ENCODE measurements at places on chromosomes 1 and 21.

GRCh38 chr1:21335750-21336224 is 45.5 kb upstream of the ECE1 start:
- peak; percentile 84 for DNase-seq

DNA sequence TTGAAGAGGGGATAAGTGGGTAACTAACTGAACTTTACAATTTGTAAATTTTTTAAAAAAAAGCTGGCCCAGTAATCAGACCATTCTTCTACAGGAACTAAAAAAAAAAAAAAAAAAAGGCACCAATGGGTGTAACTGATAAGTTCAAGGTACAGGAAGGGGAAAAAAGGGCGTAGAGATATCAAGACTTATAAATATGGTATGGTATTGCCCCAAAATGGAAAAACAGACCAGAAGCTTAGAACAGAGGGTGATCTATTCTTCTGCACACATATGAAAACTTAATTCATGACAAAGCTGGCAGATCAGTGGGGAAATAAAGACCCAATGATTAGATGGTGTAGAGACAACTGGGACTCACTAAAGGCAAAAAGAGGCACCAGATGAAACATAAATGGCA is 58.9 kb downstream of the LHX4 start:
- DNase-seq = no peak

- DNase-seq = no peak
Measured at GRCh38 chr1:219174460-219175211, 958 bp downstream of the LYPLAL1 start.

GRCh38 chr1:233625510-233625981 is 11.6 kb downstream of the KCNK1 start:
- DNase-seq = no peak

DNA sequence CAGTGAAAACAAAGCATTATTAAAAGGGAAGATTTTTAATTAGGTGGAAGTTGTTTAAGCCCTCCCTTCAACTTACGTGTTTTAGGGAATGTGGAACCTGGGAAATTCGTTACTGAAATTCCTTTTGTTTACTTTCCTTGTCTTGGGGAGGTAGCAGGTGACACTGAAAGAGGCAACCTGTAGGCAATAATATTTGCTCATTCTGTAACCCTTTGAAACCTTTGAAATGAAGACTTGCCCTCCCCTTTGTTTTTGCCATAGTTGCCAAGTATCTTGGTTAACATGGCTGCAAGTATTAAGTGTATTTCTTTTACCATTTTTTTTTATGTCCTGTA is 1.7 kb downstream of the MRPS6 start:
- no peak for DNase-seq

- DNase-seq = no peak
Measured at GRCh38 chr1:221778125-221778524, 36.2 kb upstream of the DUSP10 start.

DNA sequence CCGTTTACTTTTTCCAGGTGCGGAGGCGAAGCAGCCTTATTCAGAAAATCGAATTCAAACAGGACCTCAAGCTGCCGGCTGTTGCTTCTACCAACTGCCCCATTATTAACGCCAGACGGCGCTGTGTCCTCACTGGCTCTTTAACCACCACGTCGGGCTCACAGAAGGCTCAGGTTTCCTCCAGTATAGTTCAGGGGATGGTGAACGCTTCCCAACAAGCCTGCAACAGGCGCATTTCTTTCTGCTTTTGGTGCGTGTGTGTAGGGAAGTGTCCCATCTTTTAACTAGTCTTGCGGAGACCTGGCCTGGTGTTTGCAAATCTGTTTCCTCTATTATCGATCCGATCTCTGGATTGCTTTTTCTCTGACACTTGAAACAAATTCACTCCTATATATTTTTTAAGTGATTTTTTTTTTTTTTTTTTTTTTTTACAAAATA is 791 bp upstream of the STUM start:
- DNase-seq = peak; percentile 90

- DNase-seq = peak; percentile 68
Measured at GRCh38 chr1:151839457-151840403, at the start of gene C2CD4D. TSS of gene C2CD4D (minus strand) at chr1:151839820. CDS start at chr1:151838989, 831 bp downstream.

DNA sequence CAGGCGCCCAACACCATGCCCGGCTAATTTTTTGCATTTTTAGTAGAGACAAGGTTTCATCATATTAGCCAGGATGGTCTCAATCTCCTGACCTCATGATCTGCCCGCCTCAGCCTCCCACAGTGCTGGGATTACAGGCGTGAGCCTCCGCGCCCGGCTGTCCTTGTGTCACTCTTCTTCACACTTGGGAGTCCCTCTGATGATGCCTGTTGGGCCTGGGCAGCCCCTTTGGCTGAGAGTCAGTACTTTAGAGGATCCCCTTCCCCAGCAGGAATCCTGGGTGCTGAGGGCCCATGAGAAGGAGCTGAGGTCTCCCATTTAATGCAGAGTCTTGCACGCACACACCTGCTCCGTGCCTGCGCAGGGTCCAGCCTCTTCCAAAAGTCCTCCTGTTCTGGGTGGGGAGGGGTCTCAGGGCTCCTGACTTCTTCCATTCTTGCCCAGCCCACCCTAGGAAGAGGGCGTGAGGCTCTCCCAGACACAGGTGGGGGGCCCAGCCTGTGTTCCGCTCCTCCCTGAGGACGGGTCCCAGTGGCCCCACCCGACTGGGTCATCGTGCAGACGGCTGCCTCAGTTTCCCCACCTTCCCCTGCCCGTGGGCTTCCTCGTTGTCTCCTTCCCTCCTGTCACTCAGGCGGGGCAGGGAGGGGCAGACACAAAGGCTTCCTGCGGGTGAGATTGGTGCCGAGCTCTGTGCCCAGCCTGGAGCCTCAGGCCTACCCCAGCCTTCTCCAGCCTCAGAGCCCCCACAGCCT is 3.9 kb downstream of the TTLL10 start:
- DNase-seq = no peak

DNA sequence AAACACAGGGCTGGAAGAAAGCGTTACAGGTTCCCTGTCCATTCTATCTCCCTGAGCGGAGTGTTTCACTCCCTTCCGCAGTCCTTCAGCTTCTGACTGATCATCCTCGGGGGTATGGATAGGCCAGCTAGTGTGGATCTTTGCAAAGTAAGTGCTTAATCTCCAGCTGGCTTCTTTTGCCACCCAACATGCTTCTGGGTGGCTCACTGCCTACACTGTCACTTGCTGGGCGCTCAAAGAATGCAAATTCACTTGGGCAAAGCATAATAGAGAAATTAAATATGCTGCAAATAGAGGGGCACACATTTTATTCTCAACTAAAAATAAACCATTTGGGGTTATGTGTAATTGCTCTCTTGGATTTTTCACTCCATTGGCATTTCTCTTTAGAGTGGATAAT is 265.6 kb downstream of the TNR start:
- DNase-seq = no peak

DNA sequence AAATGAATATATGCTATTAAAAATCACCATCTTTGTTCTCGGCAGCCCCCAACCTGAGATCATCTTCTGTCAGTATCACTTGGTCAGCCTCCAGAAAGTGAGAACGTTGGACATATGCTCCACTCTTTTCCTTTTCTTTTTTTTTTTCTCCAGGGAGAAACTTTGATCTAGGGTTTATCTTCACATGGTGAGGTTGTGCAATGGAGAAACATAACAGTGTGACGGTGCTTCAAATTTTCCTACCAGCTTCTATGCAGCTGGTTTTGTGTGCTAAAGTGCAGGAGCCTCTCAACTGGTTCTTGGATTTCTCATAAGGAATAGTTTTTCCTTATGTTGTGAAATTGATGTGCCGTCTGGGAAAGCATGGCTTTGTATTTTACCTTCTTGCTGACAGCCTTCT is 1202.9 kb downstream of the NCAM2 start:
- DNase-seq = no peak

GRCh38 chr1:47406966-47407365 is 9.1 kb upstream of the FOXE3 start:
- no peak for DNase-seq

GRCh38 chr1:34199927-34200326 is 23.2 kb downstream of the C1orf94 start:
- DNase-seq = no peak

- DNase-seq = no peak
Measured at GRCh38 chr1:172955161-172955815, 95.5 kb downstream of the TNFSF18 start.

- DNase-seq = no peak
Measured at GRCh38 chr1:242800521-242800920, 276.0 kb upstream of the PLD5 start.

DNA sequence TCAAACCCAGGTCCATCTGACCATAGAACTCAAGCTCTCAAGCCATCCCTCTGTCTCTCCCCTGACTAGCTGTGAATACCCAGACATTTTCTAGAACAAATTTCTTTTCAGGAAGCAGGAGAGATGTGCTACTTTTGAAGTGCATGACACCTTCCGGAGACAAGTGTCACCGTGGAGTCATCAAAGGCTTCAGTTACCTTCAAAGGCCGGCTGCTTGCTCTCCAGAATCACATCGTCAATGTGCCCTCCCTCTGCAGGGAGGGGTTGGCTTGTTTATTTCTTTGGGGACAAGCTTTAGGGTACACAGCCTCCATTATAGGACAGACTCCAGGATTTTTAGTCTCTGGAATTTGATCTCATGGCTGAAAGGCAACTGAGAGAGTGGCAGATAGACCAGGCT is 37.7 kb upstream of the IGSF21 start:
- DNase-seq = no peak

DNA sequence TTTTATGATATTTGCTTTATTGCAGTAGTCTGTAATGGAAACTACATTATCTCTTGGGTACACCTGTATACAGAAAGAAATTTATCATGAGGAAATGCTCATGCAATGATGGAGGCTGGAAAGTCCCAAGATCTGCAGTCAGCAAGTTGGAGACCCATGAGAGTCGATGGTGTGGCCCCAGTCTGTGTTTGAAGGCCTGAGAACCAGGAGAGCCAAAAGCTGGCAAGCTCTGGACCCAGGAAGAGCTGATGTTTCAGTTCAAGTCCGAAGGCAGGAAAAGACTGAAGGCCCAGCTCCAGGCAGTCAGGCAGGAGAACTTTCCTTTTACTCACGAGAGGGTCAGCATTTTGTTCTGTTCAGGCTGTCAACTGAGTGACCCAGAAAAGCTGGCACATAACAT is 42.2 kb downstream of the B3GALT5 start:
- no peak for DNase-seq

- no peak for DNase-seq
Measured at GRCh38 chr1:64424412-64424811, 45.5 kb upstream of the CACHD1 start.

- DNase-seq = peak; percentile 57
Measured at GRCh38 chr1:156082309-156083091, at the start of gene MEX3A. TSS of gene MEX3A (minus strand) at chr1:156082465. CDS start at chr1:156081998, 467 bp downstream.

DNA sequence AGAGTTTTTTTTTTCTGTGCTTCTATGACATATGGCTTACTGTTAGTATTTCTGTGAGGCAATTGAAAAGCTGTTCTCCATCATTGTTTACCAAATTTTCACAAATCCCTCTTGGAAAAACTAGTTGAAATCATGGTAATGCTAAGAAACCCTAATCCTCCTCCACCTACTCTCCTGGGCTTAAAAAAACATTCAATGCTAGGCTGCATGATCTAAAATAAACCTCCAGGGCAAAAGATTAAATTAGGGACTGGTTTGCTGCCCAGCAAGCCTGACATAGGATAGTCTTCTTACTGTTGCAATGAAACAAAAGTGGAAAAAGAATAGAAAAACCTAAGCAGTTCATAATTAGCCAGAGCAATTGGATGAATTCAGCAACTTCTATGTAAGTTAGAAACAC is 16.1 kb downstream of the C1orf52 start:
- DNase-seq = no peak

DNA sequence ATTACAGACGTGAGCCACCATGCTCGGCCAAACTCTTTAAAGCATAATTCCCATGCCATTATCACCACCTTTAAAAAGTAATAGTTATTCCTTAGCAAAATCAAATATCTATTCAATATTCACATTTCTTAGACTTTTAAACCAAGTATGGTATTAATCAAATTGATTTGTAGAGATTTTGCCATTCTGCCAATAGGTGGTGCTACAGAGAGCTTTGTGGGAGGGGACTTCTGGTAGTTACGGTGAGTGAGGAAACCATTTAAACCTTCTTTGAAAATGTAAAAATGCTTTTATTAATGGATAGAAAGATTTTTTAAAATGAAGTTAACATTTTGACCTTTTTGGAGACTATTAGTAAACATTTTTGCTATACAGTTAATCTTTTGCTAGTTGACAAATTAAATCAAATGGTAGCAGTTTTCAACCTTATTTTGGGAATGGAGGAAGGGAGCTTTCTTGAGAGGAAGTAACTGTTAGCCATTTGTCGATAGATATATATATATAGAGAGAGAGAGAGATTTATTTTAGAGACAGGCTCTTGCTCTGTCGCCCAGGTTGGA is 19.3 kb downstream of the IARS2 start:
- peak; percentile 7 for DNase-seq

GRCh38 chr21:34651642-34652041 is 17.2 kb upstream of the CLIC6 start:
- no peak for DNase-seq

DNA sequence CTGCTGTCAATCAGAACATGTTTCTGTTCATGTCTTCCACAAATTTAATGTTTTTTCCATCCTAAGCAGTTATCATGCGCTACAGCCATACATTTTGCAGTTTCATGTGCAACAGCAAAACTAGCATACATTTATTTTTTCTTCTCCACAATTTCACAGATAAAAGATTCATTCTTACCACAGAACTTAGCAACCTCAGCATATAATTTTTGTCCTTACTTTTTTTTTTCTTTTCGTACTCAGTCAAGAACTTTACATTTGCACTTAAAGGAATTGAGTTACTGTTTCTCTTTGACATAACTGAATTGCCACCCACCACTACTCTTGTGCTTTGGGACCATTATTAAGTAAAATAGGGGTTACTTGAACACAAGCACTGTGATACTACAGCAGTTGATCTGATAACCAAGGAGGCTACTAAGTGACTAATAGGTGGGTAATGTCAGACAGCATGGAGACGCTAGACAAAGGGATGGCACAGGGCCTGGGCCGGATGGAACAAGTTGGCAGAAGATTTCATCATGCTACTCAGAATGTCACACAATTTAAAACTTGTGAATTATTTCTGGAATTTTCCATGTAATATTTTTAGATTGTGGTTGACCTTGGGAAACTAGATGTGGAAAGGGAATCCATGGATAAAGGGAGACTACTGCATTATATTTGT is 50.2 kb upstream of the LHX8 start:
- no peak for DNase-seq
